ENCODE measurements at places on chromosomes 2 and 18.
A peak's percentile ranks its signal among the peaks of the same experiment; 100 is the strongest.

- DNase-seq: no peak
These were observed 62.5 kb downstream of the MEP1B start for GRCh38 chr18:32252141-32252860.

DNA sequence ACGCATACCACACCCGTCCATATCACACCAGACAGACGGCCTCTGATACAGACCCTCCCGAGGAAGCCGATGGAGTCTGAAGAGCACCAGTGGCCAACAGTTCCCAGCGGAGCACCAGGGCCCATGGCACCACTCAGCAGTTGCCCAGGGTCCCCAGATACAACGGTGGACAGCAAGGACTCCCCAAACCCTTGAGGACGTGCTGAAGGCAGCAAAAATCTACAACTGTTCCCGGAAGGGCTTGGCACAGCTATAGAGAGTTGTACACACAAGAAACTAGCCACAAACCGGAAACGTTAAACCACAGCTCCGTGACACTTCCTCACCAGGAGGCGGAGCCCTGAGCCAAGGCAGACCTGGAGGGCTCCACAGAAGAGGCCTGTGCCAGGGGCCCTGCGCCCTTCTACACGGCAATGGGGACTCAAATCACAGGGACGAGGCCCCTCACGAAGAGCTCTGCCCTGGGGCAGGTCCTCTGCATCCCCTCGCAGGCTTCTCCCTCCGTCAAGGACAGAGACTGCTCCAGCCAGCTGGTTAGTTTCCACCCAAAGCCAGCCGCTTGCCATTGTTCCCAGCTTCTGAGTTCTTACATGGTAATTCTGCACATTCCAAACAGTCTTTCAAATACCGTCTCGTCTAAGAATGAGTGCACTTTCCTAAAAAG lies 133.4 kb downstream of the HDAC4 start:
- peak; percentile 95 for DNase-seq

DNA sequence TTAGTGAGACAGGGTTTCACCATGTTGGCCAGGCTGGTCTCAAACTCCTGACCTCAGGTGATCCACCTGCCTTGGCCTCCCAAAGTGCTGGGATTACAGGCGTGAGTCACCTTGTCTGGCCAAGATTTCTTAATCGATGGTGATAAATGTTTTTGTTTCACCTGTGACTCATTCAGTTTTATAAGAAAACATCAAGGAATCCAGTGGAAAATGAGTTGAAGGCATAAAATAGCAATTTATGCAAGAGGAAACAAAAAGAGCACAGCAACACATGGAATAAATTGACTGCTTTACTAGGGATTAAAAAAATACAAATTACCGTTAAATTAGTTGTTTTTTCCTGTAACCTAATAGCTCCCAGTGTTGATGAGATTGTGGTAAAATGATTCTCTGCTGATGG lies 80.2 kb downstream of the CDK15 start:
- no peak for DNase-seq

DNA sequence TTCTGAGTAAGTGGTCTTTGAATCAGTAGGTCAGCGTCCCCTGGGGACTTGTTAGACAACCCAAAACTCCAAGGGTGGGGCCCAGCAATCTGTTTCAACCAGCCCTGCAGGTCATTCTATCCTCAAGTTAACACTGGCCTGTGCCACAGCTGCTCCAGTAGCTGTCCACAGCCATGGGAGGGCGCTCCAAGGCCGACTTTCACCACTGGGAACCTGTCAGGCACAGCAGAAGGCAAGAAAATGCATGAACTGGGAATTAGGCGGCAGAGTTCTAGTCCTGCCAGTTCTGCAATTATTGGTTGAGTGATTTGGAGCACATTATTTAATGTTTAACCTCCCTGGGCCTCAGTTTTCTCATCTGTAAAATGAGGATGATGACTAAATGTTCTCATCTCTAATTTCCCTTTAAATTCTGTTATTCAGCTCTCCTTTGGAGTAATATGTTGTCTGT lies 17.4 kb upstream of the MRPL33 start:
- peak; percentile 92 for DNase-seq

DNA sequence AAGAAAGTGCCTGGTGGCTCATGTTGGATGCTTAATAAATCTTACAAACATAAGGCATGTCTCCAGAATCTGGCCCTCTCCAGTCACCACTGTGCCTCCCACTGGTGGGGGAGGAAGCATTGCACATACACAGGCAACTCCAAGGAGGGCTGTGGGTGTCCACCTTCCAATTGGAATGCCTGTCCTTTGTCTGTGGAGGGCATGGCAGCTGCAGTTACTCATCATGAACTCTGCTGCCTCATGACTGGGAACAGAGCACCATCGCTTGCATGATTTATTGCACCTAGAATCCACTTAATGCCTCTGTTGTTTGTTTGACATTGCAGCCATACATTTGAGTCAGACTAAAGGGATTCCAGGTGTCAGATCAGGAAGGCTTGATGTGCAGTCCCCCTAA lies 278.9 kb downstream of the PRKCE start:
- no peak for DNase-seq

DNA sequence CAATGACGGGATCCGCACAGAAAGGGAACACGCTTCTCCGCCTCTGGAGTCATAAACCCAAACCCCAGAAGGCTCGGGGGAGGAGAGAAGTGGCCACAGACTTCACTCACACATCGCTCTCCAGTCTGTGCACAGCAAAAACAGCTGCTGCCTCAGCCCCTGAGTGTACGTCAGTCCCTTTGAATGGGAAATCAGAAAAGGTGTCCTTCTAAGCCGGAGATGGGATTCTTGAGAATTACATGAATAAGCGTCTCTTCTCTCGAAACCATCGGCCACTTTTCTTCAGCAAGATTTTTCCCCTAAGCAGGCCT lies 78.3 kb downstream of the PDCL3 start:
- no peak for DNase-seq

DNA sequence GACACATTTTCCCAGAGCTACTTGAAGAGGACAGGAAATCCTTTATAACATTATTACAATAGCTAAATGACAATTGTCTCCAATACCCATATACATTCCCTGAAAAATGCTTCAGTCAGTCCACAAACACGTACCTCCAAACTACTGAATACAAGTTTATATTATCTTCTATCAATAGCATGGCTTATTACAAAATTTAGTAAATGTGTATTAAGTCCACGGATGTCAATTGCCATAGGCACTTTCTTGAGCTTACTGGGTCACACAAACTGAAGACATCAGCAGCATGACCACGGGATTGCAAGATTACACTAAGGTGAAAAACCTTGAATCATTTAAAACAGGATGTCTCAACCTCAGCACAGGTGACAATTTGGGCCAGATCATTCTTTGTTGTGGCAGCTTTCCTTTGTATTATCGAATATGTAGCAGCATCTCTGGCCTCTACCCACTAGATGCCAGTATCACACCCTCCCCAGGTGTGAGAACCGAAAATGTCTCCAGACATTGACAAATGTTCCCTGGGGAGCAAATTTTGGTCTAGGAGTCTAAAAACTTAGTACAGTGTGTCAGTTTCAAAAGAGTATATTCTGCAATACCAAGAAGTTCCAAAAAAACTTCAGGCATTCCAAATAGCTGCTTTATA lies 1.4 kb downstream of the MBD2 start:
- peak; percentile 66 for DNase-seq

DNA sequence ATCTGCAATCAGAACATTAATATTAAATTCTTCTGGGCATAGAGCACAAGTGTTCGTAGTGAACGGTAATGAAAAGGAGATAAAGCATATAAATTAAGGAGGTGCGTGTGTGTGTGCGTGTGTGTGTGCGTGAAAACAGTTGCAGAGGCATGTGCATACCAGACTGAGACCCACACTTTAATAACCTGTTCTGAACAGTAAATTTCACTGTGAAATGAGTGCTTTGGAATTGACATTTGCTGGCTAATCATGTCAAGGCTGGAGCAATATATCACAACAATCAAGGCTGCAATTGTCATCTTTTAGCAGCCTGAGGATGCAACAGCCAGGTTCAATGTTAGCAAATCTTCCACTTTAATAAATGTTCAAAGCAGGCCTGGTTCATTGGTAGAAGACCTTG lies 57.9 kb downstream of the DCDC2C start:
- DNase-seq: no peak

GRCh38 chr2:233332125-233332524 lies 22.2 kb upstream of the DGKD start:
- no peak for DNase-seq

DNA sequence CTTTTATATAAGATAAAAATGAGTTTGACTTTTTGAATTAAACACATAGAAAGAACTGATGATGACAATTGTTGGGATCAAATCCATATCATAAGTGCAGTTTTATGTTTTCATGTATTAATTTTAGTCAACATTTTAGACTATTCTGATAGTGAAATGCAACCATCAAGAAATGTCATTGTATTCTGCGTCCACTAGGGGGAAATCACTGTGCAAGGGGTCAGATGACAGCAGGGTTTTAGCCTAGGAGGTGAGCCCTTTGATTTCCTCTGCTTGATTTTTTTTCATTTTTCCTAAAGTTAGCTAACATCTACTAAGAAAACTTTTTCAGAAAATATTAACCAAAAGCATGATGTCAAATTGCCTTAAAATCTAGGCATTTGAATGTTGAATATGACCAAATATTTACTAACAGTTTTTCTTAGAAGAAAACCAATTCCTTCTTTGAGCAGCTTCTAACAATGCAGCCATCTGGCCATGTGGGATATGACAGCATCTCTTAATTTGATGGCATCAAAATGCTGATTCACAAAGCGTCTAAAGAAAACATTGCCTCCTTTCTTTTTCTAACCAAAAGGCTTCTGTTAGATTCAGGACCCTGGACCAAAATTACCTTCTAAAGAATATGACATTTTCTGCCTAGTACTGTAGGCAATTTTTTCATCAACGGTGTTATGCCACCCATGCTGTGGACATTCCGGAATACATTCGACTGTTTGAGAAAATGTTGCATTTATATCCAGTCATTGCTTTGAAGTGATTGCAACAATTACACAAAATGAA lies 141.5 kb downstream of the SPHKAP start:
- DNase-seq: no peak

GRCh38 chr2:160493227-160494028 lies at the start of gene RBMS1:
Gene RBMS1 (minus strand): TSS chr2:160493807. CDS start chr2:160493363, 444 bp downstream.
- DNase-seq: peak; percentile 70

DNA sequence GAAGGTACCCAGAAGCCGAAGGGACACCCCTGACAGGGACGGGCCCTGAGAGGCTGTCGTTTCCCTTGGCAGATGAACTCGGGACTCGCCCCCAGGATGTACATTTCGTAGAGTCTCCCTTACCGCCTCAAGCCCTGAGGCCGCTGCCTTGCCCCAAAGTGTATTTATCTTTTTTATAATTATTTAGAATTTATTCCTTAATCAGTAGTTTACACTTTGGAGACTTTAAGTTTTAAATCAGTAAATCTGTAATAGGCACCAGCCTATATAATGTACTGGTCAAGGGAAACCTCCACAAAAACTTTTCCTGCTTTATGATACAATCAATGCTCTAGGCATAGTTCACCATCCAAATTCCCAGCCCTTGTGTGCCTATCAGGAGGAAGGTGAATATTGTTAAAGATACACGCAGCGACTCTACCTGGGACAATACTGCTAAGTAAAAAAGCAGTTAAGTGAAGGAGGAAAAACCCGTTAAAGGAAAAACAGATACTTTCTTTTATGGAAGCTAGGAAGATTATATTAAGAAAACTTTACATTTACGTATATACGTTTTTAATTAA lies 848 bp downstream of the VRK2 start:
- DNase-seq: no peak

DNA sequence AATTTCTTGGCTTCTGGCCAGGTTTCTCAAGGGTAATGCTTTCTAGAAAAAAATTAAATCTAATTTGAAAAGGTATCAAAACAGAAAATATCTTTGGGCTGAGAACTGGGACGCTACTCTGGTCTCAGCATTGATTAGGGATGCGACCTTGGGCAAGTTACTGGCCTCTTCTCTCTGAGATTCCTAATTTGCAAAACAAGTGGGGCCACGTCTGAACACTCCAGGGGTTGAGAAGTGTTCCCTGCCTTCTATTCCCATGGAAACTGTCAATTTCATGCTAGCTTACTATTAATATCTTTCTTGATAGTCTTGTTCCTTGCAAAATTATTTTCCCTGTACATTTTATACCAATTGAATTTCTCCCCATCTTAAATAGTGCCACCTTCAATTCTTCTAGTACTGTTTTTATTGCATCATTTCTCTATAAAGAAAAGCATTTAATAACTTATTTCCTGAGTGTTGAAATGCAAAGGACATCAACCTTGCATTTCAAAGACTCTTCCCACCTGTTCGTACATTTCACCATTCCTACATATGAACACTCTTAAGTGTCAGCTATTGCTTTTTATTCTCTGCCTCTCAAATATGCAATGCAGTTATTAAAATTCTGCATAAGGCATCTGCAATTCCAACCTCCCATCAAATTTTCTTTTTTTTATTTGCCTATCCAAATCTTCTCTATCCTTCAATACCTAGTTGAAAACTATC lies 118.3 kb upstream of the DSEL start:
- DNase-seq: no peak

GRCh38 chr2:37350034-37350433 lies 5.6 kb downstream of the QPCT start:
- DNase-seq: no peak

- no peak for DNase-seq
These were observed 6.6 kb downstream of the GALNT5 start for GRCh38 chr2:157264099-157264498.

GRCh38 chr2:150204451-150204850 lies 283.0 kb downstream of the RND3 start:
- DNase-seq: no peak

- DNase-seq: no peak
These were observed 306.1 kb downstream of the CPS1 start for GRCh38 chr2:210862283-210863065.

DNA sequence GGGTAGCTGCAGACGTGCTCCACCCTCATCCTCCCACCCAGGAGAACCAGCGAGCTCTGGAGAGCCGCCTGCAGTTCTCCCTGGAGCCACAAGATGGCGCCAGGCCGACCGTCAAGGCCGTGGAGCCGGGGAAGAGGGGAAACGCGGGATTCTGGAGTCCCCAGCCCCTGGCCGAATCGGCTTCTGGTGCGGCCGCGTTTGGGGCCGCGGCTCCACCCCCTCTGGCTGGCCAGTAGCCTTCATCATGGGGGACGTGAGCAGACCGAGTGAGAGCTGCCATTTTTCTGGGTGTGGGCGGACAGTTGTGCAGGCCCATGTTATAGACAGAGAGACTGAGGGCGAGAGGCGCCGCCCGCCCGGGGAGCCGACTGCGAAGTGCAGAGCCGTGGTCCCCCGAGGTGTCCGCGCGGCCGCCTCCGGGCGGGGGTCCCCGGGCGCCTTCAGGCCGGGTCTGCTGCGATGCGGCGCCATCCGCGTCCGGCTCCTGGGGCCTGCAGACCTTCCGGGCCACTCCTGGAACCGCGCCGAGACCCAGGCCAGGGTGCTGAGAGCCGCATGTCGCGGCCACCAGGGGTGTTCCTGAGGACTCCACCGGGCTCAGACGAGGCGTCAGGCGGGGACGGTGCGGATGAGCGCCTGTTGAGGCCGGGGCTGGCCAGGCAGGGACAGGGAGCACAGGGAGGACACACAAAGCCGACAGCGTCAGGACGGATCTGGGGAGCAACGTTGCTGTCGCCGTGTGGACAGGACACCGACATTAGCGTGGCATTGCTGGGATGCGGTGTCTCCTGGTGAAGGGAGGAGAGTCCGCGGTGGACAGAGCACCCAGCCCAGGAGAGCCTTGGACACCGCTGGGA lies 418.2 kb upstream of the HS6ST1 start:
- DNase-seq: peak; percentile 84

Data from activated CD4-positive, alpha-beta T cell treated with anti-CD3 and anti-CD28 coated beads for 36 hours (primary cell).